ENCODE measurements at places on chromosomes 11 and 22.

DNA sequence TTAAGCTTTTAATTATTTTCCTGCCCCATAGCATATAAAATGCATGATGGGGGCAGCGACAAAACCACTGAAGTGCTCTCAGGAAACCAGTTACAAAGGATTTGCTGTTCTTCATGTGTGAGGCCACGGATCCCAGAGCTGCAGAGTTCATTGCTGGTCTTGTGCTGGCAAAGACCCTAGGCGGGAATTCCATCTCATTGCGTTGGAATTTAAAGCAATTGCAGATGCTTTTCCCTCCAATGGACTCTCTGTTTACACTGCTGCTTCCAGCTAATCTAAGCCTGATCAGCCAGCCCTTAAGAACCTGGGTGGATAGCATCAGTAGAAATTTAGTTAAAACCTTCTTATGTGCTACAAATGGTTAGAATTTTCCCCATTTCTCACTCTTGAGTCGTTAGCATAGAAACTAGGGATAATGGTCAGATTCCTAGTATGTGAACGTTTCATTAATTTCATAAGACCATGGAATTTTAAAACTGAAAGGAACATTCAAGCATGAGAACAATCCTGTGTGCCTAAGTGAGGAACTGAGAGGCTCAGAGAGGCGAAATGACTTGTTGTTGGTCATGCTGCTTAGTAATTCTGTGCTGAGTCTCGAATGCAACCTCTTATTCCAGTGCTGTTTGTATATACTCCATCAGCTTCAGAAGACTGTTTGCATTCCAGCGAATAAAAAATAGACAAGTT is 36.1 kb upstream of the ADSL start:
- no peak for DNase-seq

DNA sequence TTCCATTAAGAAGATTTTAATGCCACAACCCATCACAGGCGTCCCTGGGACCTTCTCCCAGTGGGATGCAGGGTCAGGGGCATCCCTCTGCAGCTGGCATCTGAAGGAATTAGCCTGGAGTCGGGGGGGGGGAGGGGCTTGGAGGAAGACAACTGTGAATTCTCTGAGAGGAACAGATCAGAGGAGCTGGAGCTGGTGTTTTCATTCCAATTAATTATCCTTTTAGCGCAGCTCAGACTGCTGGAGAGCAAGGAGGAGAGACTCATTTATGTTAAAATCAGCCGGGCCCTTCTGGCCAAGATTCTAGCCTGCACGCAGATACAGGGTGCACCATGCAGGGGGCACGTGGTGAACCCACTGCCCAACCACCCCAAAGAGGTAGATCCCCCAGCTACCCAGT is 116.2 kb downstream of the CHST1 start:
- DNase-seq, result no peak

GRCh38 chr11:35974882-35975589 is 31.2 kb downstream of the LDLRAD3 start:
- no peak for DNase-seq

- DNase-seq, result no peak
Observed at GRCh38 chr22:27880778-27881394, 38.2 kb downstream of the PITPNB start.

GRCh38 chr11:94501522-94501921 is 7.7 kb downstream of the ANKRD49 start:
- DNase-seq, result no peak

DNA sequence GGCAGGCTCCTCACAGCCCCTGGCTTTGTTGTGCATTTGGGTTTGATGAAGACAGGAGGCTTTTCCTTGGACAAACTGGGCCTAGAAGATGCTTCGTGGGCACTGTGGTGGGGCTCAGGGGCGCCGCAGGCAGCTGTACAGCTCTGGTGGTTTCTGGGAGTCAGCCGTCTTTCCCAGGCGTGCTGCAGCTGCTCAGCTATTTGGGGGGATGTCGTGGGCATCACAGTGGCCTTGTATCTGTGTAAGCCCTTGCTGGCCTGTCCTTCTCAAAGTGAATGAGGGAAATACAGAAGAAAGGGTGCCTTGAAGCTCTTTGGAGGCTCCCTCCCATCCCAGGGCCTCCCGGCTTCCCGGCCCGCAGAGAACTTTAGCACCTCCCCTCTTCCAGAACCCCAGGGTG is 89.5 kb downstream of the TBC1D22A start:
- DNase-seq, result no peak

GRCh38 chr11:67409261-67409666 is 5.4 kb downstream of the TBC1D10C start:
- no peak for DNase-seq

DNA sequence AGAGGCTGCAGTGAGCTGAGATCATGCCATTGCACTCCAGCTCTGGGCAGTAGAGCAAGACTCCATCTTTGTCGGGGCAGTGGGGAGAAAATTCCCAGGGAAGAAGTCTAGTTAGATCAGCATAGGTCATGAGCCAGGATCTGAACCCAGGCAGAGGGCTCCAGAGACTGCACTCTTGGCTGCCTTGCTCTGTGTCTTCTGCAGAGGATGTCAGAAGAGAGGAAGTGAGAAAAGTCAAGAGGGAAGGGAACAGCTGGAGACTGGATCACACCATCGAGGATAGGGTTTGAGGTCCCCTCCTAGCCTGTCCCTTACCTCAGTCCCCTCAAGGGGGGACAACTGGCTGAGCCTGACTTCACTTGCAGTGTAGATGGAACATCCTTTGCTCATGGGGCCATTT is 5.8 kb downstream of the MYOD1 start:
- DNase-seq, result no peak

GRCh38 chr11:30254307-30255298 is 23.8 kb downstream of the FSHB start:
- no peak for DNase-seq

DNA sequence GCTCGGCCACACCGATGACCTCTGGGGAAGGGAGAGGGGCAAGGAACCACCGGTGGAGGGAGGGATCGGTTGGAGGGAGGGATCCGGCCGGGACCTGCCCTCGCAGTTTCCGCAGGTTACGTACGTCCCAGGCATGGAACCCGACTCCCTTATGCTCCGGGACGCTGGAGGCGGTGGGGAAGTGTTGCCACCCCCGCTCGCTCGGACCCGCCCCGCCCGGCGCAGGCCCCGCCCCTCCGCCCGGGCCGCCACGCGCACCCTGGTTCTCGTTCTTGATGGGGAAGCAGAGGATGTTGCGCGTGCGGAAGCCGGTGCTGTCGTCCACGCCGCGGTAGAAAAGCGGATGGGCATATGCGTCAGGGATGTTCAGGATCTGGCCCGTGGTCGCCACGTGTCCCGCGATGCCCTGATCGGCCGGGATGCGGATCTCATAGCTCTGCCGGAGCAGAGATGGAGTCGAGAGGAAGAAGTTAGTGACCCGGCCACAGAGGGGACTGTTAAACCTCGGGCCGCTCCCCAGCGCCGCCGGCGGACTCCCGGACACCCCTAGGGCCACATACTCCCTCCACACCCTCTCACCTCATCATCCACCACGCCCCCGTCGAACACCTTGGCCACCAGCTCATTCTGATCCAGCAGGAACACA is 89.8 kb downstream of the PDE2A start:
- no peak for DNase-seq

GRCh38 chr11:119323532-119324033 is 6.7 kb upstream of the MCAM start:
- DNase-seq, result no peak

GRCh38 chr11:38060136-38060535 is 1462.1 kb upstream of the RAG2 start:
- no peak for DNase-seq

- no peak for DNase-seq
Observed at GRCh38 chr11:124889191-124890091, 8.2 kb downstream of the ROBO4 start.

GRCh38 chr22:42646569-42647525 is 2.3 kb downstream of the CYB5R3 start:
- no peak for DNase-seq

- no peak for DNase-seq
Observed at GRCh38 chr11:65851083-65851579, 6.8 kb downstream of the CFL1 start.

- no peak for DNase-seq
Observed at GRCh38 chr11:33753304-33753967, 17.2 kb upstream of the CD59 start.

DNA sequence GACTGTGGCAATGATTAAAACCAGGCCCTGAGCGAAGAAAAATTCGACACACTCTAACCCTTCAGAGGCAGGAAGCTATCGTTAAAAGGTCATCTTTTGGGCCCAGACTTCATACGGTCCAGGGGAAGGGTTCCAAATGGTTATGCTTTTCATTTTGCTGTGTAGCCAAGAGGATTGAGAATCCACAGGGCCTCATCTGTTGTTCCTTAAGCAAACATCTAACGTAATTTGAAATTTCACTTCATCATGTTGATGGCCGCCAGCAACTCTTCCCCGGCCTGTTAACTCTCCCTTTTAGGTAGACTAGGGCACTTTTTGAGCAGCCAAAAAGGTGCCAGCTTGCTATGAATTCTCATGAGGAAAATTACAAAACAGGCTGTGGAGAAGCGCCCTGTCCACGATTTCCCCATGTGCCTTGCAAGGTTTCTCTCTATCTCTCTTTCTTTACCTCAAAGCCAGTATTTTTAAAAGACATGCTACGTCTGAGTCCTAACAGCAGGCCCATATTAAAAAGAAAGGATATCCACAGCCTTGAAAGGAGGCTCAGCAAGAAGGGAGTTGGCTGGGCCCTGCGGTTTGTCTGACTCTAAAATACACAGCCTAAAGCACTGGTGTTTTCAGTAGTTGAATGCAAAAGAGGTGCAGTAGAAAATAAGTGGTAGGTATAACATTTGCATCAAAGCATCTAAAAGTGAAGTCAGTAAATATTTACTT is 356.3 kb upstream of the NARS2 start:
- DNase-seq, result no peak

DNA sequence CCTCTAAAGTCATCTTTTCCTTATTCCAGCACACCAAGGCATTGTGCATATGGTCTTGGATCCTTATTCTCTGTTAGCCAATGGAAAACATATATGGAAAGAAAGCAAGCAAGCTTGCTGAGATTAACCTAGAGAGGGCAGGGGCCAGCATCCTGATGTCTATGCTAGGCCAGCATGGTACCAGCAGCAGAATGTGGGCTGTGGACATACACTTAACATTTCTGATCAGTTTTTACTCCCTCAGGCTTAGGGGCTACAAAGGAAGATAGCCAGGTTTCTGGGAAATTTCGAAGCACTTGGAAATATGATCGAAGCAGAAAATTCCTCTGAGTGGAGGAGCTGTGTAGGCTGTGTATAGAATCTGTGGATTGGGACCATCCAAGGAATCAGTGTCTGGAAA is 67.0 kb downstream of the ST3GAL4 start:
- no peak for DNase-seq

GRCh38 chr11:69636512-69637197 is 4.3 kb upstream of the CCND1 start:
- DNase-seq, result no peak

GRCh38 chr11:103960108-103960507 is 76.3 kb upstream of the DDI1 start:
- no peak for DNase-seq

GRCh38 chr11:66845143-66845875 is 2.1 kb downstream of the RCE1 start:
- no peak for DNase-seq

GRCh38 chr11:115758011-115758410 is 253.8 kb upstream of the CADM1 start:
- DNase-seq, result no peak

DNA sequence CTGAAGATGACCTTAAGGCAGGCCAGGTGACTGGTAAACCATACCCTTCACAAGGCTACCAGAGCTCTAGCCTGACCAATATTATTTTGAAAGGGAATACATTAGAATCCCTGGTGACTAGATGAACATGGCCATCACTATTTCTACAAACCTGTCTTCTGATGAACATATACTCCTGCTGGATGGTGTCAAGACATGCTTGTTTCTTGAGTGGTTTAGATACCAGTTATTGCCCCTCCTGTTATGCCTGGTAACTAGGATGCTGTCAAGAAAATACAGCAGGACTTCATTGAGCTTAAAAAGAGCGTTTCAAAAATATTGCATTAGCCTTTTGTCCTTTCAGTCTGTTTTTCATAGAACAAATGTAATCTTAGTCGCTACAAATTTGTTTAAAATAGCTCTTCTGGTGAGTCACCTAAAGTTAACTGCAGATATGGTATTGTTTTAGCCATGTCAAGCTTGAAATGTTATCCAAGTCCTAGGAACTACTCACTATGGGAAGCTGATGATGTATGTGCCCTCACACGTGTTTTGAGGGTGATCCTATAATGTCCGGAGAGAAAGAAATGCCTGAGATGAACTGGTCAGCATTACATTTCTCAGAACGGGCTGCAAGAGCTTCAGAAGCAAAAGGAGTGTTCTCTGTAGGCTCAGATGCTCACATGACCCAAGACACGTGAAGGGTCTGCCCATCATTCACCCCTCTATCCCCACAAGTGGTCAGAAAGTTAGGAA is 20.6 kb downstream of the ADM start:
- DNase-seq, result no peak

DNA sequence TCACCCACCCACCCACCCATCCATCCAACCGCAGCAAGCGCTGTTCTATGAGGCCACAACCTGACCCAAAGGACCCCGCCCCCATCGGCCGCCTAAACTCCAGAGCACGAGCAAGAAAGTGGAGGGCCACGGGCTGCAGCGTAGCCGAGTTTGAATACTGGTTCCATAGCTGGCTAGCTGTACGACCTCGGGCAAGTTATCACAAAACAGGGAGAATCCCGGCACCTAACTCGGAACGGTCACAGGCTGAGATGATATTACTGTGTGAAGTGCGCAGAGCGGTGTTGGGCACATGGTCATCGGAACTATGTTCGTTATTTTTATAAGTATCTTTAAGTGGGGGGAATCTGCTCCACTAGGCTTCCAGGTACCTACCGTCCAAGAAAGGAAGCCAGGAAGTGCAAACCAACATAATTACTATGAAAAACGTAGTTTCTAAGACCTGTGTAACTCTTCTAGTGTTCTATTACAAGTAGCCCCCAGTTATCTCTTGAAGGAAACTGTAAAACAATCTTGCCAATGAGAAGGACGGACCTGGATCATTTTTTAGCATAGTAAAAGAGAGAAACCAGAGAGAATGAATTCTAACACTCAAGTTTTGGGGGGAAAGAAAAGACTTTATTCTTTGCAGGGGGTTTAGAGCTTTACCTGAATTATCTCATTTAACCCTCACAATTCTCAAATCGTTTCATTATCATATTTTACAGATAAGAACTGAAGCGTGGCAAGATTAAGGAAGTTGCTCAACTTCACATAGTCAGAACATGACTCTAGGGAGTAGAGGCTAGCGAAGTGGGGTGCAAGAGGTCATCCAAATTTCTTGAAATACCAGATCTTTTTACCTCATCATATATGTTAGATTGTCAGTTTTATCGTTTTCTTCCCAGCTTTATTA is 663 bp upstream of the BUD13 start:
- no peak for DNase-seq

DNA sequence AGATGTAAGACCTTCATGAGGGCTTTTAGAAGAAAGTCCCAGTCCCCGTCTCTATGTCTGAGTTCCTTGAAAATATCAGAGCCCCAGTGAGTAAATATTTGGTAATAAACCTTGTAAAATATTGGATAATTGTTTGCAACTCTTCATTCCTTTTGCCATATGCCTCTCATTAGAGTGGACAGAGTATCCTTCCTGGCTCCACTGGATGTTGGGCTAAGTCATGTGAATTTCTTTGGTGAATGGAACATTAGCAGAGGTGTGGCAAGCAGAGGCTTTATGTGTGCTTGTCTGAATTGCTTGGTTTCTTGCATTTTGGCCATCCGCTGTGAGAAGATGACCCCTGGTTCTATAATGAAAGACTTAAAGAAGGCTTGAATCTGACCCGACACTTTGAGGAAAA is 490.3 kb downstream of the METTL15 start:
- no peak for DNase-seq

- no peak for DNase-seq
Observed at GRCh38 chr22:32661737-32662586, 139.5 kb upstream of the TIMP3 start.
